ENCODE measurements at places on chromosomes 4 and X.

GRCh38 chr4:82739287-82740190 lies 59.1 kb downstream of the SCD5 start:
- DNase-seq, result peak; percentile 44

DNA sequence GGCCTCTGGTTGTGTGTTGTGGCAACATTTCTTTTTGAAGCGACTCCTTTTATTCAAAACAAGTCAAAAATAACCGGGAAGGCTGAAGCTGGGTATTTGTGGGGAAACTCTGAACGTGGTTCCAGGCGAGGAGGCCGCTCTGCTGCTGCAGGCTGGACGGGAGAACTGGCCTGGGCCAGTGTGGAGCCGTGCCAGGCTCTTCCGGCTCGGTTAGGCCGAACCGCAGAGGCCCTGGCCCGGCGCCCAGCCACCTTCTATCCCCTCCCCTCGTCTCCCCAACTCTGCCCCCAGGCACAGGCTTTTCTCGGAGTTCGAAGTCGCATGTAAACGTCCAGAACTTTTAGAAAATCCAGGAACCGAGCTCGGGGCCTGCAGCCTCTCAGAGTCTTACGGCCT lies 2.4 kb upstream of the BCOR start:
- no peak for DNase-seq

GRCh38 chrX:19674041-19674789 lies 158.9 kb upstream of the MAP3K15 start:
- DNase-seq, result no peak

DNA sequence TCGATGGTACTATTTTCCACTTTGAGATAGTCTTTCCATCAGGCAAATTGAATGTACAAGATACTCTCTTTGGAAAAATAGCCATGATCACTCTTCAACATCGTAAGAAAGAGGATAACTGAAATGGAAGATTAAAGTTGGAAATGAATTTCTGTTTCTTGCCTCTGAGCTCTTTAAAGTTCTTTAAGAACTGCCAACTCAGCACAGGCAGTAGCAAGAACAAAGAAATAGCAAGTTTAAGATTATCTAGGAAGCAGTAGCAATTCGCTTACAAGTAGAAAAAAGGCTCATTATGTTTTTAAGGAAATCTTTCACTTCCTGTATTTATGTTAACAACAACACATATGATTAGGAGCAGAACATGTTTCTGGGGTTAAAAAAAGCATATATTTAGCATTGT lies 127.6 kb downstream of the CDS1 start:
- no peak for DNase-seq

DNA sequence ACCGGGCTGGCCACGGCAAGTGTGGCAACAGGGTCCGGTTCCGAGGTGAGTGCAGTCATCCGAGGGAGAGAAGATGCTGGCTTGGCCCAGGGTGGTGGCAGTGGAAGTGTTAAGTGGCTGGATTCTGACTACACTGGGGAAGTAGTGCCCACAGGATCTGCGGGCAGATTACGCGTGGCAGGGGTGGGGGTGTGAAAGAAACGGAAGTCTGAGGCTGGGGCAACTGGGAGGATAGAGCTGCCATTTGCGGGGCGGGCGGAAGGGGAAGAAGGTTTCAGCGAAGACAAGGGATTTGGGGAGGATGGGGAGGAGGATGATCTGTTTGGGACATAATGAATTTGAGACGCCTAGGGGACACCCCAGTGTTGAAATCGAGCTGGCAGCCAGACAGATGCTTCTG lies 5.3 kb downstream of the RS1 start:
- DNase-seq, result no peak

- DNase-seq, result no peak
These were observed 45.9 kb downstream of the SAT1 start for GRCh38 chrX:23828881-23829280.

GRCh38 chr4:116668190-116668589 lies 417.2 kb downstream of the TRAM1L1 start:
- DNase-seq, result no peak

DNA sequence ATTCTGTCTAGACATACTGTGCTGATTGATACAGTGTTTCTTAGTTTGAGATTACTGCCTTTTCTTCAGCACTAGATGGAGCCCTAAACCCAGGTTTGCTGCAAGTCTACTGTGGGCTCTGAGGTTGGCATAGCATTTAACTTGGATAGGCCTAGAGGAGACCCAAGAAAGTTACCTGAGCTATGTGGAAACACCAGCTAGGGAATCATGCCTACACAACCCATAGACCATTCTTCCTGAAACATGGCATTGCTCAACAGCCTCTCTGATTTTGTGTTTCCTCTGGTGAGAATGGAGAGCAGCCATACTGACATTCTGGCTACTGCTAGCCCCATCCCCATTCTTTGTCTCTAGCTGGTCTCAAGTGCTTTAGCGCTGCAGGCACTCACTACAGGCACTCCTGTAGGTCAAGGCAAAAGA lies 287.7 kb upstream of the PCDH18 start:
- peak; percentile 32 for DNase-seq

GRCh38 chr4:140448830-140449229 lies 21.4 kb upstream of the CLGN start:
- no peak for DNase-seq
